ENCODE measurements at places on chromosomes 12 and 14.

DNA sequence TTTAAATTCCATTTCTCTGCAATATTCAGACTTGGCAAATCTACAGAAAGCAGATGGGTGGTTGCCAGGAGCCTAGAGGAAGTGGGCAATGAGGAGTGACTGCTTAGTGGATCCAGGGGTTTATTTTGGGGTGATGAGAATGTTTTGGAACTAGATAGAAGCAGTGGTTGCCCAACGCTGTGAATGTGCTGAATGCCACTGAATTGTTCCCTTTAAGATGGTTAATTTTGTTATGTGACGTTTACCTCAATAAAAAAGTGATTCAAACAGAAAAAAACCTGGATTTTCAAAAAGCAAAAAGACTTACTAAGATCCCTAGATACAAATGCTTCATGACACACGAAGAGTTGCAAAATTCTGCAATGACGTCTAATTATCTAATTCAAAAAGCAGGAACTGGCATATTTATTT, 34.2 kb downstream of the DAO start:
- DNase-seq: no peak

- no peak for DNase-seq
Measured at GRCh38 chr14:50944647-50945413, 547 bp upstream of the PYGL start.

DNA sequence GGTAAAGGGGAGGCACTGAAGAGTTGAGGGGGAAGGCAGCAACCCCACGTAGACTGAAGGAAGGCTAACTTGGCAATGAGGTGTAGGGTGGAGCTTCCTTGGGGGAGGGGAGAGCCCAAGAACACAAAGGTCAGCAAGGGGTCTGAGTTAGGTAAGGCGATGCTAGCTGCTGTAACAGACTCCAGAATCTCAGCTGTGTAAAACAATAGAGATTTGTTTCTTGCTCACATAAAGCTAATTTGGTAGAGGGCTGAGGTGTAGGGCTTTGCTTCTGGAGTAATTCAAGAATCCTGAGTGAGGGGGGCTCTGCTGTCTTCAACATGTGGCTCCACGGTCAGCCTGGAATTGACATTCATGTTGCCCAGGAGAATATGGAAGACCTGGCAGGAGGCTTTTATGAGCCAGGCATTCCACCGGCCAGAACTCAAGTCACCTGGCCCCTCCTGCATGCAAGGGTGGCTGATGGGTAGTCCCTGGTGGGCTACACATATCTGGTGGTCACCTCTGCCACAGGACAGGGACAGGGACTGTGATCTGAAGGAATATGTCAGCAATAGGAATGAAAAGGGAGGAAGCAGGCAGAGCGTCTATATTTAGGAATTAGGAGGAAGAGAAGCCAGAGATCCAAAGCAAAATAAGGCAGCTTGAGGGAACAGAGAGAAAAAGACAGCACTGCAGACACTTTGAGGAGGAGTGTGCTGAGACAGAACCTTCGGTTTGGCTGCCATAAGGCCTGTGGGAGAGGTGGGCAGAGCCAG, 153.7 kb downstream of the ZFP36L1 start:
- no peak for DNase-seq

- no peak for DNase-seq
Measured at GRCh38 chr14:35818346-35819115, 7.6 kb upstream of the BRMS1L start.

- no peak for DNase-seq
Measured at GRCh38 chr14:35369701-35370191, 34.8 kb downstream of the NFKBIA start.

DNA sequence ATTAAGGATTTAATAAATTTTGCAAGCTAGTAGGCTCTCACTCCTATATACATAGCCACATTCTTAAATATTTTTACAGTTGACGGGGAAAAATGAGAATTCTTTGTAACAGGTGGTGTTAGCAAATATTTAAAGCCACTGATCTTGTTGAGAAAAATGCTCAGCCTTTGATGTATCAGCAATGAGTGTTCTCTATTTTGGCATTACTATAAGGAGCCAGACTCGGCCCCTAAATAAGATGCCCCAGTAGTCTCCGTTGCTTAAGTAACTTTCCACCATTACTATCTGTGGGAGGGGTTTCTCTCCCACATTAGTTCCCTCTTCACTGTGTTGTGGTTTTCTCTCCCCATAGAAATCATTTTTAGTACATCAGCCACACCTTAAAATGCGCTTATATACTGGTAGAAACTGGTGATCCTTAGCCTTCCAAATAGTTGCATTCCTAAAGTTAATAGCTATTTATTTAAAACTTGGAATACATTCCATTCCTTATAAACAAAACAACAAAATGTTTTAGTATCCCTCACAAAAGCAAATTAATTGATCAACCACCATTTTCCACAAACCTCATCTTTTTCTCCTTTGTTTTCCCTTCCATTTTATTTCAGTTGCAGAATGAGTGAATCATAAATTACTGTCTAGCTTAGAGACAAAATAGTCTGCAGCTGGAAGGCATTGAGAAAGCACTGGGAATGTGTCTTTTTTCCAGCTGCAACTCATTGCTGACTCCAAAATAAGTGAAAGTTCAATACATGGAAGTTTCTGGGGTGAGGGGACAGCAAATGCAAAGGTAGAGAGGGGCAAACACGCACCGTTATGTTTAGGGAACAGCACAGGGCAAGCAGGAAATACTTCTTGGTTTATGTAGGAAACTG, 84.7 kb upstream of the FERMT2 start:
- no peak for DNase-seq

DNA sequence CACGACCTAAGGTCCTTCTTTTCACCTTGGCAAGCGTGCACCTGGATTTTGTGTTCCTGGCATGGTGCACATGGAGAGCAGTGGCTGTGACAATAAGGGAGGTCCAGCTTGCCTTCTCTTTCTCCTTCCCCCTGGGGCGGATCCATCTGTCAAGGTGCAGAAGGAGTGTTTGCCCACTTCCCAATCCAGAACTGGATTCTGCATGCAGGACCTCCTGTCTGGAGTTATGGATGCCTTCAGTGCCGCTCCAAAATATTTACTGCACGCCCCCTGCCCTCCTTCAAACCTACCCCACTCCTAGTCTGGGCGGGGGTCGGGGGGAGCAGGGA, 192.7 kb downstream of the DPF3 start:
- DNase-seq: no peak
